ENCODE measurements at places on chromosomes 12 and 14.

DNA sequence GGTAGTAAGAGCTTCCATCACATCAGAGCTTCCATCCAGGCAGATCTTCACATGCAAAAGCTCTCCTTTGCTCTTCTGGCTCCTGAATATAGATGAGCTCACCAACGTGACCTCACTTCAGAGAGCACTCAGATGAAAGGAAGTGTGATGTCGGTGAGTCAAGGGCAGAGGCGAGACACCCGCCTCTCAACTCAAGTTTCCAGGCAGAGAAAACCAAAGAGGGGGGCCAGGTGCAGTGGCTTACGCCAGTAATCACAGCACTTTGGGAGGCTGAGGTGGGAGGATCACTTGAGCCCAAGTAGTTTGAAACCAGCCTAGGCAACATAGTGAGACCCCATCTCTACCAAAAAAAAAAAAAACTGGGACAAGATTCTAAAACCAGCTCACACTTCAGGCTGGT, 126.9 kb downstream of the DUSP6 start:
- peak; percentile 69 for DNase-seq

- DNase-seq = no peak
Observed at GRCh38 chr12:6364044-6364374, 11.4 kb downstream of the SCNN1A start.

DNA sequence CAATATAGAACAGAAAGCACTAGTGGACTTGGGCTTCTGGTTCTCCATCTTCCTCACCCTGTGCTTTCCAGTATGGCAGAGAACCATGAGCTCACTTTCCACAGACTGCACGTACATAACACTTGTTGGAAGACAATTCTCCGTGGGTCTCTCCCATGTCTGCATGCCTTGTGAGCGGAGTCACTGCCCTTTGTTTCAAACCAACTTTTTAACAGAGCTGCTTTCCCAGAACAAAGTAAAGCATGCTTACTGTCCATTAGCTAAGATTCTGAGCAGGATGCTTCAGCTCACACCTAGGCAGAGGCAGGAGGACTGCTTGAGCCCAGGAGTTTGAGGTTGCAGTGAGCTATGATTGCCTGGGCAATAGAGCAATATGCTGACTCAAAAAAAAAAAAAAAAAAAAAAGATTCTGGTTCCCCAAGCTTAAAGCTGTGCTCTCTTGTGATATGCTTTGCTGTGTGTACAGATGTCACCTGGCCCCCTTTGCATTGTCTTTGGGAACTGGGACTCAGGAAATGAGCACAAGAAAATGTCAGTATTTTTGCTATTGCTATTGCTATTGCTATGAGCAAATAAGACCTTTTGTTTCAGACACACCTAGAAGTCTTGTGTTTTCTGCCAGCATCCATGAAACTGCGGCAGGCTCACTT, 54.6 kb upstream of the PTGR2 start:
- no peak for DNase-seq

- DNase-seq = no peak
Observed at GRCh38 chr12:93663006-93663728, 14.0 kb upstream of the CRADD start.

- no peak for DNase-seq
Observed at GRCh38 chr14:68546839-68547238, 246.0 kb downstream of the ZFP36L1 start.

- no peak for DNase-seq
Observed at GRCh38 chr14:35927727-35928126, 101.6 kb downstream of the BRMS1L start.

Measured in activated CD8-positive, alpha-beta memory T cell treated with anti-CD3 and anti-CD28 coated beads, Interleukin-2, amount 50 U/mL, for 4 hours (primary cell).